ENCODE measurements at places on chromosomes 4 and X.

GRCh38 chrX:63743596-63743995 is 41.4 kb downstream of the ARHGEF9 start:
- peaks cover 13% of the 10 kb centered on the region for H3K4me1 ChIP-seq
- no peak overlapping the region for H3K4me3 ChIP-seq
- DNase-seq = no peak
- no peaks in the 10 kb centered on the region for H3K36me3 ChIP-seq
- H3K27me3 ChIP-seq = no peaks in the 10 kb centered on the region

DNA sequence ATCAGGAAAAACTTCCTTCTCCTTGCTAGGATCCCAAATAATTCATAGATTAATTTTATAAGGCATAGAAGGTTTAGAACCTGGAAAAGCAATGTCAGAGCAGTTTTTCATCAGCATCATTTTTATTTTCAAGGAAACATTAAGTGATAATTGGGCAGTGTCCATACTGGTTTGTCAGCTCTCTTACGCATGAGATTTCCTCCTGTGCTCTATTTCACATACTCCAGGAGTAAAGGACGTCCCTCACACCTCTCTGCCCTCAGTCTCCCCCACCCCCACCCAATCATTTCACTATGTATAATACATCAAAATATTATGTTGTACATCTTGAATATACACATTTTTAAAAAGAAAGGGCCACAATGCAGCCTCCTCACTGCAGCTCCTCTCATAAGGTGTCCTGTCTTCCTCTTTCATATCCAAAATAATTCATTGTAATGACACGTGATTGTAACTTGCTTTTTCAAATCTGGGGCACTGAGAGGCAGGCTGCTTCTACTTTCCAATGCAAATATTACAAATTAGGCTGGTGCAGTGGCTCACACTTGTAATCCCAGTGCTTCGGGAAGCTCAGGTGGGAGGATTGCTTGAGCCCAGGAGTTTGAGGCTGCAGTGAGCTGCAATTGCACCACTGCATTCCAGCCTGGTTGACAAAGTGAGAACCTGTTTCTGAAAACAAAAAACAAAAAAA is 34.4 kb downstream of the ARHGEF38 start:
- H3K27ac ChIP-seq = no peak overlapping the region
- no peaks in the 10 kb centered on the region for H3K27me3 ChIP-seq
- no peaks in the 10 kb centered on the region for H3K36me3 ChIP-seq
- H3K4me1 ChIP-seq = peaks cover 10% of the 10 kb centered on the region

GRCh38 chr4:45663003-45663402 is 460.9 kb downstream of the GABRG1 start:
- no peaks in the 10 kb centered on the region for H3K4me1 ChIP-seq
- no peaks in the 10 kb centered on the region for H3K27me3 ChIP-seq
- no peak for DNase-seq

DNA sequence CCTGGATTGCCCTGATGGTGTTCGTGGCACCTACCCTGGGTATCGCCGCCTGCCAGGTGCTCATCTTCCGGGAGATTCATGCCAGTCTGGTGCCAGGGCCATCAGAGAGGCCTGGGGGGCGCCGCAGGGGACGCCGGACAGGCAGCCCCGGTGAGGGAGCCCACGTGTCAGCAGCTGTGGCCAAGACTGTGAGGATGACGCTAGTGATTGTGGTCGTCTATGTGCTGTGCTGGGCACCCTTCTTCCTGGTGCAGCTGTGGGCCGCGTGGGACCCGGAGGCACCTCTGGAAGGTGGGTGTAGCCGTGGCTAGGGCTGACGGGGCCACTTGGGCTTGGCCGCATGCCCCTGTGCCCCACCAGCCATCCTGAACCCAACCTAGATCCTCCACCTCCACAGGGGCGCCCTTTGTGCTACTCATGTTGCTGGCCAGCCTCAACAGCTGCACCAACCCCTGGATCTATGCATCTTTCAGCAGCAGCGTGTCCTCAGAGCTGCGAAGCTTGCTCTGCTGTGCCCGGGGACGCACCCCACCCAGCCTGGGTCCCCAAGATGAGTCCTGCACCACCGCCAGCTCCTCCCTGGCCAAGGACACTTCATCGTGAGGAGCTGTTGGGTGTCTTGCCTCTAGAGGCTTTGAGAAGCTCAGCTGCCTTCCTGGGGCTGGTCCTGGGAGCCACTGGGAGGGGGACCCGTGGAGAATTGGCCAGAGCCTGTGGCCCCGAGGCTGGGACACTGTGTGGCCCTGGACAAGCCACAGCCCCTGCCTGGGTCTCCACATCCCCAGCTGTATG is 1.8 kb downstream of the AVPR2 start:
- H3K27me3 ChIP-seq = no peaks in the 10 kb centered on the region
- H3K36me3 ChIP-seq = no peaks in the 10 kb centered on the region
- DNase-seq = no peak
- no peak overlapping the region for H3K4me3 ChIP-seq

DNA sequence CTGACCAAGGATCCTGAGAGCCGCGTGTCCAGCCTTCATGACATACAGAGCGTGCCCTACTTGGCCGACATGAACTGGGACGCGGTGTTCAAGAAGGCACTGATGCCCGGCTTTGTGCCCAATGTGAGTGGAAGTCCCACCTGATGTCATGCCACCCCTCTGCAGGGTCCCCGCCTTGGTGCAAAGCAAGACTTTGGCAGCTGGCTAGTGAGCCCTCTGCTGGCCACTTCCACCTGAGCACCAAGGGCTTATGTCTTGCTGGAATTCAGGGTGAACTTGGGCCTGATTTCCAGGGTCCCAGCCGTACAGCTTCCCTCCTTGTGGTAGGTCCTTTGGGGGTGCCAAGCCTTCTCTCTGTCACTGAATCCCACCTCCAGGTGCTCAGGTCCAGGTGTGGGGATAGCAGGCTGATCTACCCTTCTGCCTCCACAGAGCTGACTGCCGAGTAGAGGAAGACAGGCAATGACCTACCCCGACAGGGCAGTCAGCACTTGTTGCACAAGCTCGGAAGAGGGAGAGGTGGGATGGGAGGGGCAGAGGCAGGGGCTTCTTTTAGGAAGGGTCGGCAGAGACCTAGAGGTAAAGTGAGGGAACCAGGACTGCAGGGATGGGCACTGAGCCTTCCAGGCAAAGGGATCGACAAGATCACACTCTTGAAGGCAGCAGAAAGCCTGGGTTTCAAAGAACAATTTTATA is 248.1 kb downstream of the EVC2 start:
- no peak for DNase-seq
- H3K27me3 ChIP-seq = no peaks in the 10 kb centered on the region

DNA sequence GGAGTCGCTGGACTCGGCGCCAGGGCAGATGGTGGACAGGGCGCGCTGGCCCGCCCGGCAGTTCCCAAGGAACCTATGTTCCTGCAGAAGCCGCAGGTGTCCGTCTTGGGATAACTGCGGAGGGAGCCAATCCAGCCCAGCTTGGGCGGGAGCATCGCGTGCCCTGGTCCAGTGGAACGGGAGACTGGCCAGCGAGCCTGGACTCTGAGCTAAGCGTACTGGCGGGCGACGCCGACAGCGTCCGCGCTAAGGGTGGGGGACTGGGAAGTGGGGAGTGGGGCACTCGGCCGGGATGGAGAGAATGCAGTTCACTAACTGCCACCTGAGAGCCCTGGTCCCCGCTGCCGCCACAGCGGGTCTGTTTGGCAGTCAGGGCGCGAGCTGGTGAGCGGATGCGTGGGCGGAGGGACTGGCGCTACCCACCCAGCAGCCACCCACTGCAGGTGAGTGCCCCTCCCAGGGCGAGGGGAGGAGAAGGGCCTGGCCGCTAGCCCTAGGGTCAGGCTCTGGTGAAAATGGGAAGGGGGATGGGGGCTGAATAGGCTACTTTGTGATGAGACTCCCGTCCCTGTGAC is 1.3 kb upstream of the MAMLD1 start:
- DNase-seq = no peak
- no peaks in the 10 kb centered on the region for H3K4me1 ChIP-seq
- peaks cover 7% of the 10 kb centered on the region for H3K27me3 ChIP-seq
- no peak overlapping the region for H3K27ac ChIP-seq
- H3K36me3 ChIP-seq = no peaks in the 10 kb centered on the region

GRCh38 chr4:102405821-102406401 is 60.6 kb upstream of the SLC39A8 start:
- no peak overlapping the region for H3K4me3 ChIP-seq
- no peak overlapping the region for H3K27ac ChIP-seq
- H3K27me3 ChIP-seq = no peaks in the 10 kb centered on the region
- H3K36me3 ChIP-seq = no peaks in the 10 kb centered on the region
- no peaks in the 10 kb centered on the region for H3K4me1 ChIP-seq

DNA sequence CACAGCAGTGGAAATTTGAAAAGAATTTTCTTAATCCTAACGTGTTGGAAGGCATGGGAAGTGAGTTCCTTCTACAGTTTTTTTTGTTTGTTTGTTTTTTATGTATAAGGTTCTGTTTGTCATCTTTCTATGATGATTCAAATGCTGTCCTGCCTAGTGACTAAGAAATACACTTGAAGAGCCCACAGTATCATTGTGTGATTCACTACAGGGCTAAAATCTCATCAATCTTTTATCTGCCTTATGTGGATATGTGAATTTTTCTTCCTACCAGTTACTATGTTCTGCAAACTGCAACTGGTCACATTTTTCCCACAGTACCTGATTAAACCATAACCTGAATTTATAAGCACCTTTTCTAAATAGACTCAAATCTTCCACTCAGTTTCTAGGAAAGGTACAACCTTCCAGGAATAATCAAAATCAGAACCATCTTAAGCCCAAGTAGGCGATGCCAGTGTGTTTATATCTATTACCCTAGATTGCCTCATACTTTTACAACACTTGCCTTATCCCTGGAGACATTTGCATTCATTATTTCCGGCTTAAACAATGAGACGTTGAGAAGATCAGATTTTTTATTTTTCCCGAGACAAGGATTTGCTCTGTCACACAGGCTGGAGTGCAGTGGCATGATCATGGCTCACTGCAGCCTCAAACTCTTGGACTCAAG is 214.6 kb upstream of the GALNT7 start:
- H3K36me3 ChIP-seq = no peaks in the 10 kb centered on the region
- no peak overlapping the region for H3K27ac ChIP-seq
- no peaks in the 10 kb centered on the region for H3K4me1 ChIP-seq
- no peak for DNase-seq
- no peak overlapping the region for H3K4me3 ChIP-seq

DNA sequence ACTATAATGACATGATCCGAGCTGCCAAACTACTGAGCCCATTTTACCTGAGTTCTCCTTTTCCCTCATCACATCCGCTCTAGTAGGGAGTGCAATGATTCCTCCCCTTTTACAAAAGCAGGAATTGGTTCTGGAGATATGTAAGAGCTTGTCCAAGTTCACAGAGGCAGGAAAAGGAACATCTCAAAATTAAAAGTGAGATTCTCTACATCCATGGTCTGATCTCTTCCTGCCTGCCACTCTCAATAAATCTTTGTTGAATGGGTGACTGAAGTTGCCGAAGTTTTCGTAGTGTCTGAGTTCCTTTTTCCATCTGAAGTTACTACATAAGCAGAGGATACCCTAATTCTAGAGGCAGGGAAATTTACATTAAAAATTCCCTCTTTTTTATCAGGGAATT is at the start of gene FGFBP1:
Gene FGFBP1, minus strand, starts transcription at position 101 of the 400 bp plus-strand sequence. CDS start 2,108 bp downstream, outside the sequence.
- no peak for DNase-seq
- no peaks in the 10 kb centered on the region for H3K27me3 ChIP-seq
- no peak within 1 kb of the TSS for H3K4me3 ChIP-seq
- H3K27ac ChIP-seq = no peak within 1 kb of the TSS
- no peaks in the 10 kb centered on the region for H3K4me1 ChIP-seq
- H3K36me3 ChIP-seq = no peaks in the 10 kb centered on the region

DNA sequence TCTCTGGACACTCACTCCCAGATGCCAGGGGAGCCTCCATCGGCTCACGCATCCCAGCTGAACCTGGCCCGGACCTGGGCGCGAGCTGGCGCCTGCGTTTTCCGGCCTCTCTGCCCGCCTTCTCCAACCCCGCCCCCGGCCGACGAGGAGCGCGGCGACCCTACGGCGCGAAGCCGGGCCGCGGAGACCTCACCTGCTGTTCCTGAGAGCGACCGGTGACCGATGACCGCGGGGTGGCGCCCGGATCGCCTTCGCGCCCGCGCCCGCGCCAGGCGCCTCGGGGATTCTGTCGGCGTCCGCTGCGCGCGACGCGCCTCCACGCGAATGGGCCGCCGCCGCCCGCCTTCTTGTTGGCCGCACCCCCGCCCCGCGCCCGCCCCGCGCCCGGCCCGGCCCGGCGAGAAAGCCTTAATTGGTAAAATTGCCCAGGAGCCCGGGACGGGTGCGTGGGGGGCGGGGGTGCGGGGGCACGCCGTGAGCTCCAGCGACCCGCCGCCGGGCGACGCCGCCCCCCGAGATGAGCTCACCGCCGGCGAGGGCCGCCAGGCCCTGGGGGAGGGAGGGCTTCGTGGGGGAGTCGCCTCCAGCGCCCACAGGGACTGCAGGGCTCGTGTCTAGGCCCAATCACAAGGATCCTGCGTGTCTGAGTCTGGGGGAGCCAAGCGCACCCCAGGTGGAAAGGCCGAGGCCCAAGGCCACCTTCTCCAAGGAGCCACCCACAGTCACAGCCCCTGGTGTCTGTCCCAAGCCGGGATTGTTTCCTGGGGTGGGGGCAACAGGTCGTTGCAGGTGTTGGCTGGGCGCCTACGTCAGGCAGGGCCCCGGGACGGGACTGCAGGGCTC is at the start of gene FLNA:
Gene FLNA, minus strand, starts transcription at position 322 of the 843 bp plus-strand sequence. CDS start 3,389 bp downstream, outside the sequence.
- H3K27me3 ChIP-seq = no peaks in the 10 kb centered on the region
- no peak for DNase-seq
- no peaks in the 10 kb centered on the region for H3K36me3 ChIP-seq
- H3K4me3 ChIP-seq = peak within 1 kb of the TSS; percentile 61
- H3K27ac ChIP-seq = no peak within 1 kb of the TSS
- peaks cover 11% of the 10 kb centered on the region for H3K4me1 ChIP-seq

DNA sequence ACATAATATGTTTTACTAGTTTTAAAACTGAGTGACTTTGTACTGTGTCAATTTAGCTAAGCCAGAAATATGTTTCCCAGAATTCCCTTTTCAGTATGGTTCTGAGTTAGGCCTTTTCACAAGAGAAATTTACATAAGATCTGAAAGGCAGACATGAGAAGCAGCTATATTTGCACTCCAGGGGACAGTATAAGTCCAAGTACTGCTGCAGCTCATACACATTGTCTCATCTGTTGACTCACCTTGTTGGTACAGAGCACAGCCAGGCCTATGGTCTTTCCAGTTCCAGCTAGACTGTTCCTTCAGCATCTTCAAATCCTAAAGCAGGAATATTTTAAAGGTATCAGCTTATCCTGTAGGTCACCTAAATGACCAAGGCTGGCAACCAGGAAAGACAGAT is 53.5 kb downstream of the BMP3 start:
- no peak for DNase-seq
- H3K27ac ChIP-seq = no peak overlapping the region
- no peaks in the 10 kb centered on the region for H3K27me3 ChIP-seq

Measured in GM12878 (cell line).